ENCODE measurements at places on chromosomes 7 and 10. TPM values are rescaled to one million over a fixed set of nuclear protein-coding genes. Genes with fewer than 3 reads are reported as not detected.

DNA sequence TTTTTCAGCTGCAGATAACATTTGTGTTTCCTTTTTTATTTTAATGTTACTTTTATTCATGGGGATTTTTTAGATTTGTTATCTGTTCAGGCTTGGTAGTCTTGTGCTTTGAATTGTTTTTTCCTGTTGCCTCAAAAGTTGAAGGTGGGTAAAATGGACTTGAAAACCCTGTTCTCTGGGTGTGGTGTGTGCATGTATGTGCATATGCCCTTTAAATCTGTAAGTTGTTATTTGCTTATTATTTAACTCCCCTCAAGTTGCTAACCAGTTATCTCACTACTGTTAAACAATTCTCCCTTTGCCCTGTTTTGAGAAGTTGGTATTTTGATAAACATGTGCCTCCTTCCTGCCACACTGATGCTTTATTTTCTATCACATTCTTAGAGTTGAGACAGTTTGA is 30.6 kb downstream of the TSPAN14 start:
- no peaks in the 10 kb centered on the region for H3K27me3 ChIP-seq
- H3K4me1 ChIP-seq, result peaks cover 18% of the 10 kb centered on the region
- no peak overlapping the region for H3K27ac ChIP-seq
- DNase-seq, result no peak
- H3K4me3 ChIP-seq, result no peak overlapping the region

Gene AGMO
- total RNA-seq, result 0.22 TPM

GRCh38 chr10:71635251-71635866 is 84.2 kb downstream of the C10orf105 start:
- peaks cover 25% of the 10 kb centered on the region for H3K27me3 ChIP-seq
- H3K27ac ChIP-seq, result no peak overlapping the region
- H3K4me1 ChIP-seq, result peaks cover 57% of the 10 kb centered on the region
- H3K36me3 ChIP-seq, result no peaks in the 10 kb centered on the region

Gene SH2D4B
- 0.13 TPM for total RNA-seq

GRCh38 chr10:30862486-30862885 is 169.2 kb downstream of the ZNF438 start:
- H3K27ac ChIP-seq, result no peak overlapping the region
- H3K4me1 ChIP-seq, result no peaks in the 10 kb centered on the region
- no peaks in the 10 kb centered on the region for H3K27me3 ChIP-seq
- no peaks in the 10 kb centered on the region for H3K36me3 ChIP-seq
- no peak overlapping the region for H3K4me3 ChIP-seq

Gene AGR3
- total RNA-seq, result not detected

Gene MYO3A
- 5.3 TPM for total RNA-seq

GRCh38 chr10:69641261-69641980 is 11.4 kb downstream of the FAM241B start:
- no peak overlapping the region for H3K4me3 ChIP-seq
- H3K27ac ChIP-seq, result no peak overlapping the region
- peaks cover 12% of the 10 kb centered on the region for H3K4me1 ChIP-seq
- no peaks in the 10 kb centered on the region for H3K27me3 ChIP-seq

GRCh38 chr10:101273741-101274140 is 44.5 kb upstream of the LBX1 start:
- H3K27me3 ChIP-seq, result no peaks in the 10 kb centered on the region
- DNase-seq, result no peak
- H3K4me1 ChIP-seq, result peaks cover 5% of the 10 kb centered on the region
- no peak overlapping the region for H3K4me3 ChIP-seq
- H3K36me3 ChIP-seq, result no peaks in the 10 kb centered on the region

DNA sequence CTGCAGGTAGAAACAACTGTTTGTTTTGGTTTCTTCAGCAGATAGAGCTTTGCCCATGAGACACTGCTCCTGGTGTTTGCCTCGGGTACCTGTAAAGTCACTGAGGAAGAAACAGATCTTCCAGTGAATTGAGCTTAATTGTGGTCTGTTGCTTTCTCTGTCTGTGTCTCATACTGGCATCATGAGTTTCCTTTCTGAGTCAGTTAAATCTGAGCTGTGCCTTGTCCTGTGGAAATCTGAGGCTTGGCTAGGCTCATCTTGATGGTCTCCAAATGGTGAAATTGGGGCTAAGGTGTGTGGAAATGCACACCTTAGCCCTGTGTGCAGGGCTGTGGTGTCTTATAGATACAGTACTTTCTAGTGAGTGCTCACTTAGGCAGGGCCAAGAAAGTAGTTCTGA is 67.4 kb downstream of the GBF1 start:
- DNase-seq, result no peak
- H3K36me3 ChIP-seq, result no peaks in the 10 kb centered on the region
- no peak overlapping the region for H3K27ac ChIP-seq
- no peak overlapping the region for H3K4me3 ChIP-seq

DNA sequence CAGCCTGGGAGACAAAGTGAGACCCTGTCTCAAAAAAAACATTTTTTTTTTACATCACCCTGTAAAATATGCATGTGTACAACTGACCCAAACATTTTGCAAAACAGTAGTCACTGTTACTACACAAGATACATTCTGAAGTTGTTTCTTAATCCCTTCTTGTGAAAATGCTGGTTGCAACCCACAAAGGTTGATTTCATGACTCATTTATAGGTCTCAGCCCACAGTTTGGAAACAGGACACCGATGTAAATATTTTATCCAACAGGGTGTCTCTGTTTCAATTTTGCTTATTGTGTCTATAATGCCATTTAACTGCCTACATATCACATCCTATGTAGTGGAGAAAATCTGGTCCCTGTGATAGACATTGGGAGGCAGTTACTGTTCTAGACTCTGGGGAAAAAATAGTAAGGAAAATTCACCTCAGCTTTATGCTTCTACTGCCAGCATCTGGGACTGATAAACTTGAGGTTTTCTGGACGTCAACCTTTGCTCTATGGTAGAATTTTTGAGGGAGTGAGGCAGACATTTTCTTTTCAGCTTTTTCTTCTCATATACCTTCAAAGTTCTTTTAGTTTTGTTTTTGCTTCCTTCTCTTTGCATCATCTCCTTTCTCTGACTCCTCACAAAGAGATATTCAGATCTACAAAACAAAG is 1.6 kb upstream of the RAB19 start:
- no peak overlapping the region for H3K27ac ChIP-seq
- peaks cover 13% of the 10 kb centered on the region for H3K4me1 ChIP-seq
- H3K4me3 ChIP-seq, result no peak overlapping the region
- no peaks in the 10 kb centered on the region for H3K27me3 ChIP-seq
- no peak for DNase-seq

- no peak overlapping the region for H3K27ac ChIP-seq
- H3K4me1 ChIP-seq, result no peaks in the 10 kb centered on the region
- H3K36me3 ChIP-seq, result peaks cover 4% of the 10 kb centered on the region
- DNase-seq, result no peak
- no peaks in the 10 kb centered on the region for H3K27me3 ChIP-seq
Observed at GRCh38 chr7:602341-603141, 82.9 kb upstream of the PDGFA start.

- peak; percentile 71 for DNase-seq
- no peaks in the 10 kb centered on the region for H3K36me3 ChIP-seq
- peaks cover 5% of the 10 kb centered on the region for H3K4me1 ChIP-seq
- H3K27ac ChIP-seq, result no peak overlapping the region
- no peak overlapping the region for H3K4me3 ChIP-seq
Observed at GRCh38 chr7:98051118-98051744, 55.4 kb upstream of the LMTK2 start.

Gene SAMD9L
- total RNA-seq, result not detected

GRCh38 chr7:4817178-4817901 is 41.9 kb downstream of the AP5Z1 start:
- H3K36me3 ChIP-seq, result no peaks in the 10 kb centered on the region
- DNase-seq, result no peak
- H3K27ac ChIP-seq, result no peak overlapping the region
- no peaks in the 10 kb centered on the region for H3K4me1 ChIP-seq
- H3K27me3 ChIP-seq, result no peaks in the 10 kb centered on the region

GRCh38 chr10:133109711-133110110 is 22.0 kb downstream of the ADGRA1 start:
- DNase-seq, result no peak
- H3K27me3 ChIP-seq, result no peaks in the 10 kb centered on the region
- no peaks in the 10 kb centered on the region for H3K36me3 ChIP-seq
- no peak overlapping the region for H3K4me3 ChIP-seq
- H3K4me1 ChIP-seq, result no peaks in the 10 kb centered on the region
- H3K27ac ChIP-seq, result no peak overlapping the region
